ENCODE measurements at places on chromosomes 5 and 9. TPM values are rescaled to one million over a fixed set of nuclear protein-coding genes. Genes with fewer than 3 reads are reported as not detected.

Gene PCDHB13
- total RNA-seq: not detected

Gene UGT3A2
- total RNA-seq: not detected

Gene GKAP1
- total RNA-seq: 8.0 TPM

Gene AK8
- 0.63 TPM for total RNA-seq

Gene MARVELD2
- total RNA-seq: 0.10 TPM

Gene GGTA1
- total RNA-seq: 9.6 TPM

Gene PPP3R2
- total RNA-seq: not detected

Gene KIF4B
- not detected for total RNA-seq

Gene GPR150
- total RNA-seq: 0.42 TPM

Gene CNTNAP3
- total RNA-seq: 0.10 TPM

Gene AGXT2
- total RNA-seq: not detected

Gene SWI5
- 5.8 TPM for total RNA-seq

Gene PCDHA6
- not detected for total RNA-seq

Gene BARHL1
- total RNA-seq: not detected

Gene OXCT1
- 15.0 TPM for total RNA-seq

Gene C7
- not detected for total RNA-seq

Gene PCDHB9
- 0.31 TPM for total RNA-seq

Gene HTR1A
- not detected for total RNA-seq

Gene CARTPT
- not detected for total RNA-seq

Gene GRIA1
- total RNA-seq: not detected

Gene FCN2
- not detected for total RNA-seq

Gene ENHO
- 0.63 TPM for total RNA-seq

Gene SPRY4
- total RNA-seq: not detected

Gene PCDHA10
- not detected for total RNA-seq

Gene SLC12A2
- 18.6 TPM for total RNA-seq

Gene TNFSF15
- 2.9 TPM for total RNA-seq

Gene CCDC187
- total RNA-seq: 0.10 TPM

Gene SLC6A7
- total RNA-seq: 0.10 TPM

Gene LCP2
- total RNA-seq: 440 TPM

Gene TMEM252
- not detected for total RNA-seq

Gene CYFIP2
- total RNA-seq: 200 TPM

Gene PCDHGB5
- total RNA-seq: 0.84 TPM

Gene SLC34A1
- total RNA-seq: 0.21 TPM

Data from mononuclear cell (primary cell).